ENCODE measurements at places on chromosomes 3 and 15.

DNA sequence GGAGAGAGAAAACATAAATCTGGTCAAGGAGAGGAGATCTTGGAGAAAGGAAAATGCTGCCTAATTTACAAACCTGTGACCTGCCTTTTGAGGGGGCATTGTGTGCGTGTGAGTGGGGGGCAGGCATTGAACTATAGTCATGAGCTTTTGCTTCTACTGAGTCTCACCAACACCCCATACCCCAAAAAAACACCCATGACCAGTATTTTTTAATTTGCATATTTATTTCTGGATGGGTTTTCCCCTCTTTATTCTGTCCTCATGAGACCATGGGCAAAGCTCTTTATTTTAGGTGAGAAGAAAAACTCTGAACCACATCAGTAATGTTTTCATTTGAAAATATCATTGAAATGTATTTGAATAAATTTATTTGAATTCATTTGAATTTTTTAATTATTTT is 20.6 kb downstream of the CD80 start:
- DNase-seq, result peak; percentile 21

- DNase-seq, result no peak
Observed at GRCh38 chr3:171018156-171018935, 8.2 kb downstream of the SLC2A2 start.

DNA sequence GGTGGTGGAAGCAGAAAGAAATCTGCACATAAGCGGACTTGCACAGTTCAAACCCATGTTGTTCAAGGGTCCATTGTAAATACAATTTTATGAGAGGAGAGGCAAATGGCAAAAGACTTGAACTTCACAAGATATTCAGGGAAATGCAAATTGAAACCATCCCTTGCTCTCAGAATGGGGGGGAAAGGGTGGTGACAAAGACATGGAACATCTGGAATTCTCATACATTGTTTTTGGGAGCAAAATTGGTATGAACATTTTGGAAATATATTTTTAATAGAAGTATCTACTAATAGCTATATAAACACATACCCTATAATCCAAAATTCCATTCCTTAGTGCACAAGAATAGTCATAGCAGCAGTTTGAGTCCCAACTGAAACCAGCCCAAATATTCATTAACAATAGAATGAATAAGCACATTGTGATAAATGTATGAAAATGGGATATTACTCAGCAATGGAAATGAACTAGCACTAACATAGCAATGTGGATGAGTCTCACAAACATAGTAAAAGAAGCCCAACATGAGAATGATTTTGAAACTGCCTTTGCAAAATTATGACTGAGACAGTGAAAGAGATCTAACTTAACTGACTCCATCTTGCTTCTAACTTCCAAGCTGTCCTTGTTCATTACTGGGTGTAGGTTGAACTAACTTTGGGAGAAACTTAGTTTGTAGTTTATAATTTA is 77.2 kb downstream of the CD200R1L start:
- no peak for DNase-seq

GRCh38 chr15:57923750-57924149 is 141.8 kb downstream of the ALDH1A2 start:
- DNase-seq, result no peak

DNA sequence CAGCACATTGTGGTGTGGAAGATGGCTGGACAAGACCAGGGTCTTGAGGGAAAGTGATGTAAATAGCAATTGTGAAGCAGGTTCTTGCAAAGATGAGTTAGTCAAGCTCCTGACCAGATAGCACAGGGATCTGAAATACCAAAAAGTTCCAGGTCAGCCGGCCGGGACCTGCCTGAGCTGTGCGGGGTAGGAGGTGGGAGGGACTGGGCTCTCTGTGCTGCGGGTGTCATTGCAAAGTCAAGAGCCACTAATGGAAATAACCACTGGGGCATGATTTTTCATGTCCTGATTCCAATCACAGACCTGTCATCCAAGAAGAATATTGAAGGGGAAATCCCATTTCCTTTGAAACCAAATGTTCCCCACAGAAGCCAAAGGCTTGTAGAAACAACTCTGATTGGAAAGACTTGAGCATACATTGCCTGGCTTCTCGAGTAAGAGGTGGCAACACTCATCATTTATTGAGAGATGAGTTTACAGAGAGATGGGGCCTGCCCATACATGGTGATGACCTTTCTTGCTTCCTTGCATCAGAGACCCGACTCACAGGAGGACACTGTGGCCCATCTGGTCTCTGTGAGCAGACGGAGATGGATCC is 44.2 kb upstream of the KY start:
- no peak for DNase-seq

- no peak for DNase-seq
Observed at GRCh38 chr3:195241592-195242355, 29.2 kb downstream of the XXYLT1 start.

DNA sequence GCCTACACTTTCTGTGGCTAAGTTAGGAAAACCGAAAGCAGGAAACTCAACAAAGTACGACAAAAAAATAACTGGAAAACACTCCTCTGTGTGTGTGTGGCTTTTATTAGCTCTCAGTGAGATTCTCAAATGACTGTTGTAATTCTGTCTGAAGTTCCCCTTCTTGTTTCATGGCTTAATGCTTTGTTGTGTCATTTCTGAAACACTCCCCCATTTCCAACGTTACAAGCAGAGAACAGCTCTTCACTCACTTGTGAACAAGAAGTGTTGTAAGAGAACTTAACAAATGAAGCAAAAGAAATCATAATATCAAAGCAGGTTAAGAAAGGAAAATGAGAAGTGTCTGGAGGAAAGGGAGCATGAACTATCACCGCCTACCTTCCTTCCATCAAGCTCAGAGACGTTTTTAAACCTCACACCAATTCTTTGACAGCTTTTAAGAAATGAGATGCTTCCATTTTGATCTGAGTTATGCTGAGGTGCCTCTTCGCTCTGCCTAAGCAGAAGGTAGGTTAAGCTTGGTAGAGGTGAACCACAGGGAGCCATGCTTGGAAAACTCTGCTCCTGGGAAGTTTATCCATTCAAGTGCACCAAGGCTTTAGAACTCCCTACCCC is 12.4 kb upstream of the SEC62 start:
- peak; percentile 53 for DNase-seq

- DNase-seq, result no peak
Observed at GRCh38 chr3:179560791-179561190, 1.9 kb upstream of the ACTL6A start.

- DNase-seq, result no peak
Observed at GRCh38 chr15:39200586-39200985, 380.3 kb upstream of the THBS1 start.

GRCh38 chr3:82004266-82004665 is 242.8 kb upstream of the GBE1 start:
- no peak for DNase-seq

- DNase-seq, result no peak
Observed at GRCh38 chr3:134059035-134059601, 29.4 kb upstream of the SLCO2A1 start.

- no peak for DNase-seq
Observed at GRCh38 chr3:172280406-172281051, 167.7 kb downstream of the GHSR start.

- no peak for DNase-seq
Observed at GRCh38 chr3:100968932-100969906, 24.0 kb downstream of the ABI3BP start.

GRCh38 chr3:140143367-140144069 is 208.5 kb downstream of the CLSTN2 start:
- no peak for DNase-seq

DNA sequence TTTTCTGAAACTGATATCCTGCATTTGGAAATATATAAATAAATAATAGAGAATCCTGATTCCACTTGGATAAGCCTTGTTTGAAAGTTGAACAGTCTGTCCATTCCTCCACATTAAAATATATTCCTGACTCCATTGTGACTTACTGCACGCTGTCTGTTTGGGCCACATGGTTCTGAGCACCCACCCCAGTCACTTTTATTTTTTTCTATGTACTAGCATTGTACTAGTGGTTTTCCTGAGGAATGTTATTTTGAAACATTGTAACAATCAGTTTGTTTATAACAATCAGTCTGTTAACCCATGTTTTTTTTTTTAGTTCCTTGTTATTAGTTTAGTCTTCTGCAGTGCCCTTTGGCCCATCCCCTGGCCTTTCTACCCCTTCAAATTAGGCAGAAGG is 87.4 kb upstream of the CCNL1 start:
- DNase-seq, result no peak

- no peak for DNase-seq
Observed at GRCh38 chr3:47156396-47156795, 7.5 kb downstream of the SETD2 start.

- no peak for DNase-seq
Observed at GRCh38 chr3:39287216-39288164, 7.7 kb upstream of the CX3CR1 start.

- DNase-seq, result no peak
Observed at GRCh38 chr15:70789213-70789612, 25.9 kb upstream of the UACA start.

- no peak for DNase-seq
Observed at GRCh38 chr3:142046320-142047020, 102.9 kb downstream of the TFDP2 start.

Data from naive B cell (primary cell).